ENCODE measurements at places on chromosomes 12 and 14. TPM values are rescaled to one million over a fixed set of nuclear protein-coding genes. Genes with fewer than 3 reads are reported as not detected.

SLC7A7 gene
- 2.5 TPM for total RNA-seq

RILPL1 gene
- total RNA-seq = 2.9 TPM

LRP1-AS gene
- not detected for total RNA-seq

ARHGAP5 gene
- total RNA-seq = 42.5 TPM

IKZF4 gene
- total RNA-seq = 14.9 TPM

MRPL52 gene
- 86.5 TPM for total RNA-seq

PIWIL1 gene
- total RNA-seq = not detected

RNASE3 gene
- total RNA-seq = not detected

RBMS2 gene
- total RNA-seq = 10.3 TPM

MNAT1 gene
- 33.9 TPM for total RNA-seq

- DNase-seq = no peak
These were observed 7.7 kb downstream of the TDP1 start for GRCh38 chr14:89963288-89963978.

- peak; percentile 38 for DNase-seq
These were observed 120.9 kb downstream of the TMEM132C start for GRCh38 chr12:128387811-128388422.

- DNase-seq = no peak
These were observed 668 bp downstream of the GPR84 start for GRCh38 chr12:54363618-54364017.

GRCh38 chr12:96414637-96415036 lies 14.4 kb upstream of the CDK17 start:
- no peak for DNase-seq

DNA sequence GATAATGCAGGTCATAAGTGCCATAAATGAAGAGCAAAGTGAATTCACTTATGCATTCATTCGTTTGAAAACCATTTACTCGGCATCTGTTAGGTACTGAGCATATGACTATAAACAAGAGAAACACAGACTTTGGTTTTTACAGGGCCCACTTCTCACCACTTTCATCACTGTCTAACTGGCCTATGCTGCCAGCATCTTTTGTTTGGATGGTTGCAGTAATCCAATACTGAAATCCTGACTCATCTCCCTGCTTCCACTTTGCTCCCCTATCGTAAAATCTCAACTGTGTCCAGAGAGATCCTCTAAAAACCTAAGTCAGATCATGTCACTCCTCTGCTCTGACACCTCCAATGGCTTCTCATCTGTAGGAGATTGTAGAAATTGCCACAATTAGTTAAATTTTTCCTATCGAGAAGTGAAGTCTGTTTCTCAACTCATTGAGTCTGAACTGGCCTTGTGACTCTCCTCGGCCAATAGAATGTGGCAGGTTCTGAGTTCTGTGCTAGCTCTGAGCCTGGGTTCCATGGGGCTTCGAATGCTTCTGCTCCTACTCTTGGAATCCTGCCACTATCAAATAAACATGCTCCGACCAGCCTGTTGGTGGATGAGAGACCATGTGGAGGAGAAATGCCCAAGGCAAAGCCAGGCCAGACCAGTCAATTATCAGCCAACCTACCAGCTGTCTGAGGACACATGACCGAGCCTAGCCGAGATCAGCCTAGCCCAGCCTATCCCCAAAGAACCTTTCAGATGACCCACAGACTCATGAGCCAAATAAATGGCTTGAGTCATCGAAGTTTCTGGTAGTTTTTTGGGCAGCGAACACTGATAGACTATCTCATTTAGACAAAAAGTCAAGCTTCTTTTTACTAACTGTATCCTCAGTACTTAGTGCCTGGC lies 2.2 kb upstream of the BATF start:
- DNase-seq = no peak

GRCh38 chr12:57781801-57782200 lies 786 bp upstream of the TSFM start:
- no peak for DNase-seq

GRCh38 chr12:77723308-77723707 lies 107.4 kb upstream of the NAV3 start:
- no peak for DNase-seq

DNA sequence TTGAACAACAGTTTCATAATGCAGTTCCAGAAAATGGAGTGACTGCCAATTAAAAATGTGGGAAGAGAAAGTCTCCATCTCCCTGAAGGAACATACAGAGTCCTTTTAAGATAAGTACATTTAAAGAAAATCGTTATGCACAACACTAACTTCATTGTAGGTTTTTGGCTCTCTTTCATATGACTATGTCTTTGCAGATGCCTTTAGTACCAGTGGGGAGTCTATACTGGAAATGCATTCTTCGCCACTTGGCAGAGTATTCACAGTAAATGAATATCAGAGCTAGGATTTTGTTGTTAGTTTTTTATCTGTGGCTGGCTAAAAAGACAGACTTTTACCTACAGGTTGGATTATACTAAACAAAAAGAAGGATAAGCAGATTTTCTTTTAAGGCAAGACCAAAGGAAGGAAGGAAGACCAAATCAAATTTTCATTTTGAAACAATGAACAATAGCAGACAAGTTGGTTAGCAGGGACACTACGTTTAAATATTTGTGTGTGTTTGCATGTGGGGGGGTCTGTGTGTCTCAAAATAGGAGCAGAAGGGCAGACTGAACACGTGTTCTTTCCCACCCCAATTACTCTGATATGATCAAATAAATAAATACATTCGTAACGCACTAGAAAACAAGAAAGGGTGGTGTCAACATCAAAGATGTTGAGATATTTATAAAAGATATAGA lies 124.5 kb downstream of the BTG1 start:
- DNase-seq = no peak

DNA sequence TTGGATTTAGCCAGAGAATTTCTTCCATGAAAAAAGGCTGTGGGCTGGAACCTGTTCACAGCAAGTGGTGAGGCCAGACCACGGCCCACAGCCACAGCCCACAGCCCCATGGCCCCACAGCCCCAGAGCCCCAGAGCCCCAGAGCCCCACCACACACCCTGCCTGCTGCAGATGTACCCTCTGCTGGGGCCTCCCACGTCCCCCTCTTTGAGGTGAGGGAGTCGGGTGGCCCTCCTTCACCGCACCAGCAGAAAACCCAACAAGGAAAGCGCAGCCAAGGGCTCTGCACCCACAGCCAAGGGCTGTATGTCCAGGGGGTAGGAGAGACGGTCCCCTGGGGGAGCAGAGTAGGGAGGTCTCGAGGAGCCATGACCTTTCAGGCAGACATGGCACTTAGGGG lies 327.5 kb upstream of the DIO3 start:
- no peak for DNase-seq

DNA sequence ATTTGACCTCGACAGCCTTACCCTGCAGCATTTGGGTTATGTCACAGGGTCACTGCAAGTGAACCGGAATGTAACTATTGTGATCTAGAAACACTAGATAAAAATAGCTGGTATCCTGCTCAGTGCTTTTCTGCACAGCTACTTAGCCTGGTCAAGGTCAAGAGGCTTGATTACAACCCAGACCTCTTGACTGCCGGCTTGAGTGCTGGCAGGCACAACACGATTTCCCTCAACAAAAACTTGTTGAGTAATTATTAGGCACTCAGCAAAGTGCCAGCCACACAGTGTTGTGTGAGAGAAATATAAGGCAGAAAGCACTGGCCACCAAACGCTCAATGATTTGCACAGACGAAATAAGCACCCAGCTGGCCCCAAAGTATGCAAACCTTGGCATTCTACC lies 156.7 kb downstream of the NUAK1 start:
- DNase-seq = no peak

GRCh38 chr12:13147688-13148484 lies 44.4 kb upstream of the GSG1 start:
- no peak for DNase-seq

DNA sequence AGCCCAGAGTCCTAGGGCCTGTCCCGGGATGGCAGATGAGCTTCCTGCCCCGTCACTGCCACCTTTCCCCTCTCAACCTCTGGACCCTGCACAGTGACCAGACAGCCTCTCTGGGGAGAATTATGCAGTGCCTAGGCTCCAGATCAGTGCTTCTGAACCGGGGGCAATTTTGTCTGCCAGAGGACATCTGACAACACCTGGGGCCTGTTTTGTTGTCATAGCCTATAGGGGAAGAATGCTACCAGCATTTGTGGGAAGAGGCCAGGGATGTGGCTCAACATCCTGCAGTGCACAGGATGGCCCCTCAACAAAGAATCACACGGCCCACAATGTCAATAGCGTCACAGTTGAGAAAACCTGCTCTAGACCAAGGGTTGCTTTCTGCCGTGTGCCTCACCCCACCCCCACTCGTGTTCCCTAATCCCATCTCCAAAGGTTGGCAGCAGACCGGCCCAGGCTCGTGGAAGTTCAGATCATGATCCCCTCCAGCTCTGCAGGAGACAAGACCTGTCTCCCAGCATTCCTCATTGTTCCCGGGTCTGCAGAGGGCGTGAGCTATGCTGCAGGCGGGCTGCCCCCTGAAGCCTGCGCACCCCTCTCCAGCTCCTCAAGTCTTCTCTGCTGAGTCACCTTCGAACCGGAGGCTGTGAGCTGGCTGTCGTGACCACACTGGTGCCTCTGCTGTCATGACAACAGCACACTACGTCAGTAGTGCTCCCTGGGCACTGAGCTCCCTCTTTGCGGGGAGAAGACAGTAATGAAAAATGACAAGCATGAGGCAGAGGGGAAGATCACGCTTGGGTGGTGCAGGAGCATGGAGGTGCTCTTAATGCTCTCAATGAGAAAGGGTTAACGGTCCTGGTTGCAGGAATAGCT lies 2.0 kb upstream of the GAPDH start:
- DNase-seq = peak; percentile 72

DNA sequence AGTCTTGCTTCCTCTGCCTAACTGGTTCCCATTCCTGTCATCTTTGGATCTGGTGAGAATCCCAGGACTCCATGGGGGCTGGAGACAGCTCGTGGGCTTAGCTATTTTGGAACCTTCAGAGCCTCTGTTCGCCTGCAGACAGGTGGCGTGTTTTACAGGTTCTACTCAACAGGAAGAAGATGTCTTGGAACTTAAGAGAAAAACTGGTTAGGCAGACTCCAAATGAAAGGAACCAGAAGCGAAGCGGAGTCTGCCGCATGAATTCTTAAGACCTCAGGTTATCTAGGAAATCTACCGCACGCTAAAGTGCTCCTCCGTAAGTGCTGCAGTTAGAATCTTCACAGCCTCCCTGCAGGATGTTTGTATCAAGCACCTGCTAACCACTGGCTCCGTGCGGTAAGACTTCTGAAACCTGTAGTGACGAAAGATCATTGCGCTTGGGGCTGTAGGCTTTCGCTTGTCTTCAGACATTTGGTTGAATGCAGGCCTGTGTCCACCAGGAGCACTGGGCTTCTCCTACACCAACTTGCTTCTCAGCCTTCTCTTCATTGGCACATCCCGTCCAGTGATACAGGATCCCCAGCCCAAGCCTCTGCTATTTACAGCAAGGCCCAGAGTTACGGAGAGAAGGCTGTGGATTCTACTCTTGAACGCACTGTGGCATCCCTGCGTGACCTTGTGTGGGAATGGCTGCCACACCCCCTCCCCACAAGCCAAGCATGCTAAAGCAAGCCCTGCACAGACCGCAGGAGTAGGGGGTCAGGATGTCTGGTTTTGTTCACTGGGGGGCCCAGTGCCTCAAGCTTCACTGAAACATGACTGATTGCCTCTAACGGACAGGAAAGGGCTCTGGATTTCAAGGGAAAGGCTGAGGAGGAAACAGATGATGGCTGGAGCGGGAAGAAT lies 35.0 kb downstream of the ACADS start:
- DNase-seq = no peak

GRCh38 chr12:83153177-83153576 lies 466.5 kb downstream of the TMTC2 start:
- DNase-seq = no peak

GRCh38 chr14:20848316-20848954 lies 42.8 kb upstream of the RNASE3 start:
- DNase-seq = no peak

- DNase-seq = no peak
These were observed 15.8 kb downstream of the FOXN3 start for GRCh38 chr14:89401241-89401640.

DNA sequence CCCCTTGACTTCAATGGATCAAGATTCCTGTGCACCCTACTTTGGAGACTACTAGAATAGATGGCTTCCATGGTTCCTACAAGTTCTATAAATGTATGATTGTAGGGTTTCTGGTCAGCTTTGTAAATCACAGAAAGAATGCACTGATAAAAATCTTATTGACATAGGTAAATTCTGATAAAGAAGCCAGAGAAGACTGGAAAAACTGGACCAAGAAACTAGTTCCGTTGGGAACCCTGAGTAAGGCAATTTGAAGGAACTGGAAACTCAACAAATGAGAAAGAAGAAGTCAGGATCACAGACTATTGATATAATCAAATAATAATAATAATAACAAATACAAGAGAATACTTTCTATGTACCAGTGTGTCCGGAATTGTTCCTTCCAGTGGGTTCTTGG lies 15.4 kb upstream of the MGST1 start:
- DNase-seq = no peak

- no peak for DNase-seq
These were observed 598.8 kb downstream of the SLC16A7 start for GRCh38 chr12:60194678-60195077.

- no peak for DNase-seq
These were observed 16.7 kb downstream of the EPS8 start for GRCh38 chr12:15772405-15773018.

- no peak for DNase-seq
These were observed 1.6 kb downstream of the ART4 start for GRCh38 chr12:14841761-14842160.

DNA sequence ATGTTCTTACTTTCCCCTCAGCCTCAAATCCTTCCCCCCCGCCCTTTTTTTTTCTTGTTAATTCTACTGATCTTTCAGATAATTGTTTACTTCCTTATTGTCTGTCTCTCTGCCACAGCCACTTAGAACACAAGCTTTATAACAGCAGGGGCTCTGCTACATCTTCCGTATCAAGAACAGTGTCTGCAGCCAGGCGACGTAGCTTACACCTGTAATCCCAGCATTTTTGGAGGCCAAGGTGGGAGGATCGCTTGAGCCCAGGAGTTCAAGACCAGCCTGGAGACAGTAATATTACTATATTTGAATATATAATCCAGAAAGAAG lies 5.4 kb downstream of the SOS2 start:
- DNase-seq = no peak

- no peak for DNase-seq
These were observed 24.3 kb downstream of the SPTSSA start for GRCh38 chr14:34437729-34438080.

GRCh38 chr14:30921788-30922187 lies 47.4 kb downstream of the COCH start:
- no peak for DNase-seq

DNA sequence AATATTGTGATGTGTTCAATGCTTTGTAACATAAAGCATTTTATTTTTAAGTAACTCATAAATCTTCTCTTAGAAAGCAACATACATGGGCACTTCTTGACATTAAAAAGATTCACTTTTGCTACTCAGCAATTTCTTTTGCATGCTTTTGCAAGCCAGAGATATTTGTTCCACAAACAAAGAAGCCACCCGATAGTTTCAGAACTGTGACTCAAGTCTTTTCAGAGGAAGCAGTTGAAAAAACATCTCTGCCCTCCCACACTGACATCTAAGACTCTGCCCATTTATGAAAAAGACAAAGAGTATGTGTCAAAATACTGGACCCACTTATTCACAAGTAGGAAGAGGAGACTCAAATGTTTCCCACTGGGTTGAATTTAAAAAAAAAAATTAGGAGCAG lies 7.5 kb downstream of the APPL2 start:
- no peak for DNase-seq

GRCh38 chr14:51277753-51278415 lies 37.8 kb downstream of the TMX1 start:
- DNase-seq = no peak
